Endothelial cell of umbilical vein (primary cell): ENCODE measurements at places on chromosomes 12 and 14. TPM values are rescaled to one million over a fixed set of nuclear protein-coding genes. Genes with fewer than 3 reads are reported as not detected.

DNA sequence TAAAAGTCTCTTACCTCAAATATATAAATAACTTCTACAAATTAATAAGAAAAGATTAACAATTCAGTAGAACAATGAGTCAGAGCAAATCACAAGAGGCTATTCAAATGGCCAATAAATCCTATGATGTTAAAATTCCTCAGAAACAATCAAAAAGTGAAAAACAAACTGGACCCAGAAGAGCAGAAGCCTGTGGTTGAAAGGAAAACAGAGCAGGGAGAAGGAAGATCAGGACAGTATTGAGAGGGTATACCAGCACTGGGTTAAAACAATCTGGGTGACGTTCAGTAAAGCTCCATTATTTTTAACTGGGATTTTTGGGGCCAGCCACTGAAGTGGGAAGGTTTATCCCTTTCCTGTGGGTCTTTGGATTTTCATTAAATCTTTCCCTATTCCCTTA, 39.7 kb upstream of the PCED1B start:
- no peak for DNase-seq

Gene YEATS4
- 9.3 and 13.6 TPM in 2 replicates for polyA plus RNA-seq

- DNase-seq = no peak
These were observed 366 bp downstream of the LPCAT3 start for GRCh38 chr12:7017870-7018349.

Gene SLC17A8
- not detected in 2 replicates for polyA plus RNA-seq

- DNase-seq = no peak
These were observed 862 bp downstream of the HMGA2 start for GRCh38 chr12:65825183-65825506.

DNA sequence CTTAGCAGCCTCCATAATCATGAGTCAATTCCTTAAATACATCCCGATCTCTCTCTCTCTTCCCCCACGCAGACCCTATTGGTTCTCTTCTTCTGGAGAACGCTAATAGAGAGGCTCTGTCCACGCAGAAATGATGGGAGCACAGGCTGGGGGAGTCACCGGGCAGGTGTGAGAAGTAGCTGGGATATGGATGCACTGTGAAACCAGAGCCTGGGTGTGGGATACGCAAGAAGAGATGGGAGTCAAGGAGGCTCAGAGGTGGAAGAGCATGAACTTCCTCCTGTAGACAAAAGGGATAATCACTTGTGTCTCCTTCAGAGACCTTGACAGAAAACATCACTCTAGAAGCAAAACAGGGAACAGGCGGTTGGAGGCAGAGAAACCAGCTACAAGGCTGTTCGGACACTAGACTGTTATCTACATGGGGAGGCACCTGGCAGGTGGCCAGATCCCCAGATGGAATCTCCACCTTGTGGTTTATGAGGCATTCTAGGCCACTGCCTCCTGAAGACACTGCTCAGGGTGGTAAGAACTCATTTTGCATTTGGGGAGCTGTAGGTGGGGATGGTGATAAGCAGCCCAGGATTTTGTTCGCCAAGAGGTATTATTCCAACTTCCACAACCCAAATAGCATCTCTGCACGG, 7.2 kb upstream of the SELPLG start:
- DNase-seq = no peak

- no peak for DNase-seq
These were observed 410.6 kb downstream of the DAD1 start for GRCh38 chr14:22178333-22178839.

Gene LALBA
- not detected in 2 replicates for polyA plus RNA-seq

GRCh38 chr12:75922944-75923642, 108.5 kb downstream of the PHLDA1 start:
- no peak for DNase-seq

Gene RPL10L
- not detected in 2 replicates for polyA plus RNA-seq

GRCh38 chr14:36702474-36702873, 40.8 kb downstream of the PAX9 start:
- DNase-seq = no peak

Gene SLCO1B1
- polyA plus RNA-seq = not detected in 2 replicates

Gene FGD4
- polyA plus RNA-seq = 5.7 and 6.6 TPM in 2 replicates

DNA sequence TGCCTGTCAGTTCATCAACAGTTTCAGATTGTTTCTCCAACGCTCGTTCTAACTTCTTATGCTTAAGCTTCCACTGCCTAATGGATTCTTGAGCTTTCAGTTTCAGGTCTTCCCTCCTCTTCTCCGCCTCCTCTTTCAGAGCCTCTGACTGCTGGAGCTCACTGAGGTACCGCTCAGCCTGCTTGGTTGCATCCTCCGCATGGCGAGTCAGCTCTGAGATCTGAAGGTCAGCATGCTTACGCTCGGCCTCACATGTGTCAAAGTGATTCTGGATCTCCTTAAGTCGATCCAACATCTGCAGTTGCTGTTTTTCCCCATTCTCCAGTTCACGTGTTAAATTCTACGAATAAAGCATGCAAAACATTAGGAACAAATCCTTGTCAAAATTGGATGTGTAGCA, 148.8 kb downstream of the CEP128 start:
- DNase-seq = no peak

Gene ZNF641
- polyA plus RNA-seq = 2.8 and 3.5 TPM in 2 replicates

DNA sequence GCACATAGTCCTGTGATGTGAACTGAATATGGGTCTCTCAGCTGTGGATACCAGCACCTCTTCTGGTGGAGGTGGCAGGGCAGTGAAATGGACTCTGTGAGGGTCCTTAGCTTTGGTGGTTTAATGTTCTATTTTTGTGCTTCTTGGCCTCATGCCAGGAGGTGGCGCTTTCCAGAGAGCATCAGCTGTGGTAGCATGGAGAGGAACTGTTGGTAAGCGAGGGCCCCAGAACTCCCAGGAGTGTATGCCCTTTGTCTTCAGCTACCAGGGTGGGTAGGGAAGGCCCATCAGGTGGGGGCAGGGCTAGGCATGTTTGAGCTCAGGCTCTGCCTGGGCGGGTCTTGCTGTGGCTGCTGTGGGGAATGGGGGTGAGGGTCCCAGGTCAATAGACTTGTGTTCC, 241.7 kb downstream of the AEBP2 start:
- DNase-seq = no peak

Gene SRRM4
- polyA plus RNA-seq = not detected in 2 replicates

- no peak for DNase-seq
These were observed 24.4 kb downstream of the SLC8B1 start for GRCh38 chr12:113310489-113310888.

- DNase-seq = peak; percentile 9
These were observed 193.9 kb downstream of the EMP1 start for GRCh38 chr12:13390381-13390861.

Gene WNT5B
- 0.18 TPM in 1 of 2 replicates, not detected in the other for polyA plus RNA-seq

GRCh38 chr14:95523815-95524448, 7.5 kb upstream of the SYNE3 start:
- peak; percentile 58 for DNase-seq

DNA sequence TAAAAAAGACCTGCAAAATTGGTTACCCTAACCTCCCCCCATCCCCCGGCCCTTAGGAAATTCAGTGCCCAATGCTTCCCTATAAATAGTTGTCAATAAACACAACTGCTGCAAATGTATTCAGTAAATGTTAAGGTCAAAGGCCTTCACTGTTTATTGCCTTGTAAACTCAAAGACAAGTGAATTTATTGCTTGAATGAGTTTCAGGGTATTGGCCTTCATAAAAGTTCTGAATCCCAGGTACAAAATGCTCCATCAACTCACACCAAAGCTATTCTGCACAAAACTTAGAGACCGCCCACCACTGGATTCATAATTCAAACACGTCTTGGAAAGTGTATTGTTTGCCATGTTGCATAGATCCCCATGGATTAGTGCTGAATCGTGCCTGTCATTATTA, 63.3 kb upstream of the CDKN3 start:
- no peak for DNase-seq

- DNase-seq = peak; percentile 3
These were observed 40.9 kb downstream of the RTN1 start for GRCh38 chr14:59829469-59830337.

Gene KCNJ8
- polyA plus RNA-seq = not detected in 2 replicates

DNA sequence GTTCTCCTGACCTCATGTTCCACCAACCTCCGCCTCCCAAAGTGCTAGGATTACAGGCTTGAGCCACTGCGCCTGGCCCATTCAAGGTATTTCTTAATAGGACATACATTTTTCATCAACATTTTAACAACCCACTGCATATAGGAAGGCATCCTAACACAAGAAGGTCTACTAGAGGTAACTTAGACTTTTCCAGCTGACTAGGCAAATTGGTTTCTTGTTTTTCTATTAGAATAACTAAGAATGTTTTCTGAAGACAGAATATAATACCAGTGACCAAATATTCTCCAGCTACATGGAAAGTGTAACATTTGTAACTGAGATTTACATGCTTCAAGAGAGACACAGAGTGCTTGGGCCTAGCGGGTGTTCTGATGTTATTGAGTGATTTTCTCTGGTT, 14.2 kb upstream of the PRB4 start:
- DNase-seq = no peak

GRCh38 chr14:94601884-94602391, 10.3 kb upstream of the SERPINA3 start:
- DNase-seq = peak; percentile 51

Gene SCARB1
- 133 and 141 TPM in 2 replicates for polyA plus RNA-seq

GRCh38 chr12:120093592-120094355, 22.8 kb downstream of the RAB35 start:
- no peak for DNase-seq

GRCh38 chr14:37056473-37056872, 115.9 kb downstream of the SLC25A21 start:
- DNase-seq = peak; percentile 18

GRCh38 chr12:98644712-98645571, at the start of the genes APAF1 and IKBIP:
APAF1 (plus strand) TSS chr12:98645290; CDS start chr12:98648360, 3,070 bp downstream.
IKBIP (minus strand) TSS chr12:98644788; CDS start chr12:98644701, 87 bp downstream.
- peak; percentile 97 for DNase-seq

GRCh38 chr12:9925705-9926393, 6.3 kb downstream of the CLEC2A start:
- DNase-seq = peak; percentile 60

GRCh38 chr12:46386877-46387629, 14.5 kb upstream of the SLC38A2 start:
- DNase-seq = no peak

DNA sequence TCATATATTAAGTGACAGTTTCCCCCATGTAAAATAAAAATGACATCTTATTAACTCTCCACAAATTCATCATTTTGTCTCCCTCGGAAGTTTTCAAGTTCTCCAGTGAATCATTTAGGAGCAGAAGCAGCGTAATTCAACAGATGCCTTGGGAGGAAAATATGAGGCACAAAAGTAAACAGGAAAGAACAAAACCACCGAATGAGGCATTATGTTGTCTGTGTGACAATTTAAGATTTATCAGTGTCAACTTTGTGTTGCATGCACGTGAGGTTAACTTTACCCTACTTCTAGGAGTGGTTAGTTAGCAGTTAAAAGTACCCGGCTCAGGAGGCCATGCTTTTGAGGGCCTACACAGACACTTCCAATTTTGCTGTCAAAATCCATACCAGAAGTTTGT, 258.6 kb downstream of the IPO8 start:
- DNase-seq = no peak

Gene ADAM21
- polyA plus RNA-seq = 0.05 and 0.06 TPM in 2 replicates

DNA sequence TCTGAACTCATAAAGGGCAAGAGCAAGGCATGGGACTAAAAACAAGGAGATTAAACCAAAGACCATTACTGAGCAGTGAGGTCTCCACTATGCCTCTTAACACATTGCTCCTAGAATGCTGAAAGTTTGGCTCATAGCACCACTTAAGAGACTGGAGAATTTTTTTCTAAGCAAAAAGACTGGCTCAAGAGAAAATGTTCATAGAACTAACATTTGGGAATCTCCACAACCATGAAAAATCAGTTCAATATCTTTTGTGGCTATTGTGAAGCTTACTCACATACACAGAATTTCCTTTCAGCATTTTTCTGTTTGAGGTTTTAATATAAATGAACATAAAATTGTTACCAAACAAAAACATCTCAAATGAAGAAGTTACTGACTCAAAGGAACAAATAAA, 255.8 kb downstream of the CCDC91 start:
- no peak for DNase-seq
